ENCODE measurements at places on chromosomes 5 and 9. TPM values are rescaled to one million over a fixed set of nuclear protein-coding genes. Genes with fewer than 3 reads are reported as not detected.

The CETN3 gene
- 29.3 TPM for total RNA-seq

The CMBL gene
- total RNA-seq, result 286 TPM

The TAF1L gene
- total RNA-seq, result 0.07 TPM

The FIBCD1 gene
- total RNA-seq, result 4.1 TPM

The FOXD4 gene
- not detected for total RNA-seq

The SLC38A9 gene
- 26.6 TPM for total RNA-seq

The PCDHGB5 gene
- total RNA-seq, result not detected

The ANKRD18A gene
- 4.9 TPM for total RNA-seq

The SNX18 gene
- total RNA-seq, result 13.1 TPM

The ZER1 gene
- total RNA-seq, result 70.0 TPM

The FCN1 gene
- not detected for total RNA-seq

The CAMLG gene
- total RNA-seq, result 28.0 TPM

The SLC36A2 gene
- not detected for total RNA-seq

The PRDM9 gene
- total RNA-seq, result not detected

The CATSPER3 gene
- 0.68 TPM for total RNA-seq

The CA9 gene
- total RNA-seq, result 2.5 TPM

The KCNN2 gene
- not detected for total RNA-seq

The STKLD1 gene
- total RNA-seq, result 3.1 TPM

The ENC1 gene
- total RNA-seq, result 53.6 TPM

The PDCD1LG2 gene
- total RNA-seq, result 1.4 TPM

The CARTPT gene
- not detected for total RNA-seq

The NUTM2G gene
- total RNA-seq, result not detected

The FOXD4L4 gene
- 0.53 TPM for total RNA-seq

The PFN3 gene
- not detected for total RNA-seq

The NTNG2 gene
- total RNA-seq, result not detected

The ADGRD2 gene
- not detected for total RNA-seq

The GCNT4 gene
- 1.4 TPM for total RNA-seq

The SLC1A3 gene
- total RNA-seq, result 0.24 TPM

The NTMT1 gene
- total RNA-seq, result 52.5 TPM

The CDH9 gene
- not detected for total RNA-seq

The SPINK7 gene
- total RNA-seq, result not detected

The PRUNE2 gene
- not detected for total RNA-seq

The PCDHGA8 gene
- total RNA-seq, result not detected

Data from PC-9 (cell line).